ENCODE measurements at places on chromosomes 5 and 9. TPM values are rescaled to one million over a fixed set of nuclear protein-coding genes. Genes with fewer than 3 reads are reported as not detected.
A peak's percentile ranks its signal among the peaks of the same experiment; 100 is the strongest.

- H3K4me3 ChIP-seq, result no peak overlapping the region
- no peaks in the 10 kb centered on the region for H3K27me3 ChIP-seq
- H3K4me1 ChIP-seq, result peaks cover 25% of the 10 kb centered on the region
- DNase-seq, result no peak
These were observed 4.8 kb upstream of the DIAPH1 start for GRCh38 chr5:141623611-141624010.

PRR16 gene
- not detected for total RNA-seq

DNA sequence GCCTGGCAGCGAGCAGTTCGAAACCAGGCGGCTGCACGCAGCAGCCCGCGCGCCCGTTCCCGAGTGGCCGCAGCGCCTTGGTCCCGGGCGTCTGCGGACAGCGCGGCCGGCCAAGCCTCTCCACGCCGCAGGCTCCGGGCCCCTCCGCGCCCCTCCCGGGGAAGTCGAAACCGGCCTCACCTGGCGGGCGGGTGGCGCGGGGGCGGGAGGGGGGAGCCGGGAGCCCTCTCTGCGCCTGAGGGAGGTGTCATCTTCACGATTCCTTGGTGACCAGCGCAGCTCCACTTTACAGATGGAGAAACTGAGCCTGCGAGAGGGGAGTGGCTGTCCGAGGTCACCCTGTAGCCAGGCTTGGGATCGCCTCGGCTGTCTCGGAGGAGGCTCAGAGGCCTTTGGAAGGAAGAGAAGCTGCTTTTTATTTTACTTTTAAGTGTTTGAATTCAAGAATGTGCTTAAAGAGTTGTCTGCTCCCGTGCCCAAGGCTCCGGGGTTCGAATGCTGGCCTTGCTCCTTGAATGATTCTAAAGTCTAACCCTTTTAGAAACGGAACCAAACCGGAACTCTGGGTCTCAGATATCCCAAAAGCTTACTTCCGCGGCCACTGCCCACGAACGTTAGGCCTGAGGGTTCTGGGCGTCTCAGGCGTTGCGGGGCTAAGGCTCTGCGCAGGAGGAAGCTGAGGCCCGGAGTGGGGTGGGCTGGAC is 662 bp downstream of the SUSD3 start:
- peak overlapping the region; percentile 89 for H3K4me3 ChIP-seq
- peaks cover 12% of the 10 kb centered on the region for H3K36me3 ChIP-seq
- no peaks in the 10 kb centered on the region for H3K27me3 ChIP-seq

TRPM6 gene
- total RNA-seq, result not detected

DUSP1 gene
- total RNA-seq, result 8.9 TPM
